ENCODE measurements at places on chromosomes 2 and 18.
A peak's percentile ranks its signal among the peaks of the same experiment; 100 is the strongest.

GRCh38 chr2:177169810-177170514, 42.6 kb upstream of the HNRNPA3 start:
- DNase-seq = peak; percentile 90

DNA sequence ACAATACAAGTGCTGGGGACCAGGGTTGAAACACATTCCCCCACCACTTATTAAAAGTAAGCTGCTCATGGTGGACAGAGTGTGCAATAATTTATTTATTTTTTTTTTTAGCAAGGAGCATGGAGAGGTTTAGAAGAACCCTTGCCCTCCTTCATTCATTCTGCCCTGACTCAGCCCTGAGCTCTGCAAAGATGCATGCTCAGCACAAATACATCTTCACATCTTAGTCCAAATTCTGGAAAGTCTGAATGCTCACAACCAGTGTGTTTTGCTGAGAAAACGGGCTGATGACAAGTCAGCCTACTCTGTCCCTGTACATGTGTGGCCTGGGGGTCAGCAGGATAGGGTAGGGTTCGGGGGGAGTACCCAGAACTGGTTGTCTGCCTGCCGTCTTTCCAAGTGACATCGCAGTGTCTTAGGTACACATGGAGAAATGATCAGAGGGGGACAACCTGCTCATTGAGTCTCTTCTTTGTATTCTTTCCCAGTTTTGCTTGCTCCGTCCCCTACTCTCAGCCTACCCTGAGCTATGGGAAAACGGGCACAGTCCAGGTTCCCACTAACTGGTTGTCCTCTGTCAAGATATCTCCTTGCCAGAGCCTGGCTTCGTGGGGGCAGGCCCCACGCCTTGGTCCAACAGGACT, 76.4 kb downstream of the ADD2 start:
- no peak for DNase-seq

GRCh38 chr2:88210132-88211002, 40.2 kb downstream of the THNSL2 start:
- DNase-seq = no peak

- DNase-seq = peak; percentile 52
Measured at GRCh38 chr2:207341112-207341750, 175.5 kb upstream of the KLF7 start.

GRCh38 chr2:26462100-26462499, 15.8 kb downstream of the OTOF start:
- no peak for DNase-seq

GRCh38 chr2:150495993-150496627, 8.6 kb upstream of the RND3 start:
- no peak for DNase-seq

DNA sequence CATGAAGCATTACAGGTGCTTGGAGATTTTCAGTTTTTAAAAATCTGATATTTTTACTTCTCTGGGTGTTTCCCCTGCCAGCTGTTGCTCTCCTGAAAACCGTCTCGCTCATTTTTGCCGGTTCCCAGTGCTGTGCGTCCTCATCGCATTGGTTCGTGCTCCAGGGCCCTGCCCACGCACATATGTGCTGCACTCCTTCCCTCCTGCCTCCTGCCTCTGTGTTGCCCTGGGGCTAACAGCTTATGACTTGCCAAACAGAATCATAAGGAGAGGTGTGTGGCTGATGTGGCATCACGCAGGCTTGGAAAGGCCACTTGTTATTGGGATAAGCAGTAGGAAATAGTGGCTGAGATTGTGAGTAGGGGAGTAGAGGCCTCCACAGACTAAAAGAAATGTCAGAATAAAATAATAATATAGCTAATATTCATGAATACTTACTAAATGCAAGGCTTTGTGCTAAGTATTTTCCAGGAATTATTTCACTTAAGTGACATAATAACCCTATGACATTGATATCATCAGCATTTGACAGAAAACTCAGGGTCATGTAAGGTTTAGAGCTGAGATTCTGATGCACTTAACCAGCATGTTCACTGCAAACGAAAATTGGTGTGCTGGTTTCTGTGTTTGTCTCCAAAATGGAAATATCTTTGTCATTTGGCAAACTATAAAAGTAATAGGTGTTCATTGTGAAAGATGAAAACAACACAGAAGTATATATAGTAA, 53.5 kb downstream of the SLC4A1AP start:
- DNase-seq = no peak

- DNase-seq = no peak
Measured at GRCh38 chr2:58006256-58006951, 40.2 kb upstream of the VRK2 start.

DNA sequence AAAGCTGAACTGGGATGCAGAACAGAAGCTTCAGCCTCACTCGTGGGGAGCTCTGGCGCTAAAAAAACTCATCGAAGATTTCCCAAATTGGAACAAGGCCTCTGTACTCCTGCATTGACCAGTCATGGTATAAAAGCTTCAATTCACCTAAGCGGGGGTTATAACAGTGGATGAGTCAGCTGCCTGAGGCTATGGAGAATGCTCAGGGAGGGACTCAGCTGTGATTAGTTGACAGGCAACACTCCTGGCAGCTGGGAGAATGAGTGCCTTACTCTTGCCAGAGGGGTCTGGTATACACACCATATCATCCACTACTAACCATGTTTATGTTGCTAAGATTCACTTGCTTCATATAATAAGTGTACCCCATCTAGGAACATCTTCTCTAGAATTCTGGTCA, 350.6 kb upstream of the VRK2 start:
- peak; percentile 74 for DNase-seq

GRCh38 chr2:121696410-121696930, 40.2 kb downstream of the NIFK start:
- no peak for DNase-seq

DNA sequence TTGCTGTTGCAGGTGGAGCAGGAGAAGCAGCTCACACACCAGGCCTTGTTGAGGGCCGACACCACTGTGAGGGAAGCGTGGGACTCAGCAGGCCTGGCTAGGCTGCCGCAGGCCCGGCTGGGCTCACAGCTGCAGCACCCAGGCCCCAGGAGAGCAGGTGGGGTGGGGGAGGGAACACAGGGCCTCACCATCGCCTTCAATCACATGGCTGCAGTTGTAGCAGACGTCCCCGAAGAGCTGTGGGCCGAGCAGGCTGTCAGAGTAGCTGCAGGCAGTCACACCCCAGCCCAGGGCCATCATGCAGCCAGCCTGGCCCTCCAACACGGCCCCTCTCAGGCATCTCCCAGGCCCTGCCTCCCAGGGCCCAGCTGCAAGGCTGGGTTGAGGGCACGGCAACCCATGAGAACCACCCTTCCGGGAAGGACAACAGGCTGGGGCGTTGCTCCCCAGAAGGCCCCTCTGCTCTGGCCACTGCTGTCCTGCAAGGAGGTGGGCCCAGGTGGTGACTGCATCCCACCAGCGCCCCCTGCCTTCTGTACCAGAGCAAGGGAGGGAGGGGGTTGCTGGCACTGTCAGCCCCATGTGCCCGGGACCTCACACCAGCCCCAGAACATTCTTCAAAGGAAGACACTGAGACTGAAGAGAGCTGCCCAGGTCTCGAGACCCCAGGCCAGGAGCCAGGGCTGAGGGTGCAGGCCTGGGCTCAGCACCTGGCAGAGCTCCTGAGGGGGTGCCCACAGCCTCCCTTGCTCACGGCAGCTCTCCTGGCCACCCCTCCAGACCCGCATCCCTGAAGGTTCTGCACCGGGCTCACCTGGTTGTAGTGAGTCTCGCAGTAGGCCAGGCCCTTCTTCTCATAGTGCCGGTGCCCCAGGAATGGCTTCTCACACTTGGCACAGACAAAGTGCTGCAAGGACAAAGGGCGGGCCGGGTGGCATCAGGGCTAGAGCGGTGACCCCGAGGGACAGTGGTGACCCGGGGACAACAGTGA, 5.6 kb upstream of the GPR17 start:
- DNase-seq = peak; percentile 30

- DNase-seq = no peak
Measured at GRCh38 chr2:200637901-200638300, 52.1 kb downstream of the AOX1 start.

DNA sequence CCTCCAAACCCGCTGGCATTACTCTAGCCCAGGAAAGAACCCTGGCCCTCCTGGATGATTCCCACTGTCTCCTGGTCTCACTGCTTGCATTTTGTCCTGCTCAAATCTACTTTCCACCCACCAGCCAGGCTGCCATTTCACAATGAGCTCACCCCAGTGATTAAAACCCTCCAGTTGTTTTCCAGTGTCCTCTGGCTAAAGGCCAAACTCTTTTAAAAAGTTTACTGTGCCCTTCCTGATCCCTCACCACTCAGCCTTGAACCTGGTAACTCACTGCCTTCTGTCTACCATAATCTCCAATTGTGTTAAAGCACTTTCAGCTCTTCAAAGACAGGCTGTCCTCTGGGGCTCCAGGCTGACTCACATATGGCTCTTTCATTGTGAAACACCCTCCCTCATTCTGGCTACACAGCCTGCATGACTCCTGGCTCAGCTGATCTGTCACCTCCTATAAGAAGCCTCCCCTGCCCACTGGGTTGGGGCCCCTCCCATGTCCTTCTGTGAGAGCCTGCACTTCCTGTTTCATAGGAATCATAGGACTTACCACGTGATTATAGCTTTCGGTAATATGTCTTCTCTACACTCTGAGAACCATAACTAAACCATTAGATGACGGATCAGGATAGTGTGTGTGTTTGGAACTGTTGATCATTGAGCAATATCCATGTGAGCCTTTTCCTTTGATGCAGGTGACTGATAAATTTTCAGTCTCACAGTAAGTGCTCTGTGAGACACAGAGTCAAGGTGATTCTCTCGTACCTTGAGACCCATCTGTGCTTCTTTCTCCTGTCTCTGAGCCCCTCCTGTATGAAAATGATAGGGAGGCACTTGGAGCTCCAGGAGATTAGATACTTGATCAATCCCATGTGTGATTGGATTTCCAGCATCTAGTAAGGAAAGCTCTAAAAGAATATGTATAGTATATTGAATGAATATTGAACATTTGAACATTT, 590.8 kb upstream of the ID2 start:
- no peak for DNase-seq

DNA sequence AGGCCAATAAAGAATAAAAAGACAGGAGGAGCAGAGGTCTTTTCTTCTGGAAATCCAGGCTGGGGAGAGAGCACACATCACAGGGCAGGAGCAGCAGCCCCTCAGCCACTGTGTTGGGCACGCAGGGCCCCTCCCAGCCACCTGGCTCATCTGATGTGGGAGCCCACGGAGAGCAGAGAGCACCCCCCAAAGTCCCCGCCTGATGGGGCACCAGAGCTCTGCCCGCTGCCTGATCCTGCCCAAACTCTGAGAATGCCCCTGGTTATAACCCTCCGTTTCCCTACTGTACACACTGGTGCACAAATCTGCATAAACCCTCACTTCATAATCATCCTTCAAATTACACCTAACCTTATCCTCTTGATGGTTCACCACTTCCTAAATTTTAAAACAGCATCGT, 111.3 kb downstream of the HDAC4 start:
- DNase-seq = no peak

- DNase-seq = no peak
Measured at GRCh38 chr2:138113871-138114525, 149.7 kb downstream of the HNMT start.

- DNase-seq = no peak
Measured at GRCh38 chr2:205539603-205540002, 142.7 kb upstream of the NRP2 start.

GRCh38 chr2:84472856-84473565, 13.9 kb upstream of the SUCLG1 start:
- no peak for DNase-seq

DNA sequence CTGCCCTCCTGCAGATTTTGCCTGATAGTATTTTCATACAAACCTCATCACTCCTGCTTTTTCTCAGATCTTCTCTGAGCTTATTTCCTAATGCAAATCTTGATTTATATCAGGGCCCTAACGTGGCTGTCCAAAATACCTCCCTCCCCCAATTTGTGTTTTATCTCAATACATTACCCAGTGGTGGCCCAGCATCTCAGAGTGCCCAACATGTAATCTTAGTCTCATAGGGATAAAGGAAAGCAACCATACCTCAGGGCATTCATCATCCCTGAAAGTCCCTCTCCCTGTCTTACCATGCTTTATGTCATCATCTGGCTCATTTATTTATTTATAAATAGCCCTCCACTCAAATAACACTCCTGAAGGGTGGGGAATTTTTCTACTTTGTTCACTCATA, 135.3 kb downstream of the SLC8A1 start:
- DNase-seq = no peak

- no peak for DNase-seq
Measured at GRCh38 chr2:9300214-9300613, 93.6 kb downstream of the ASAP2 start.

DNA sequence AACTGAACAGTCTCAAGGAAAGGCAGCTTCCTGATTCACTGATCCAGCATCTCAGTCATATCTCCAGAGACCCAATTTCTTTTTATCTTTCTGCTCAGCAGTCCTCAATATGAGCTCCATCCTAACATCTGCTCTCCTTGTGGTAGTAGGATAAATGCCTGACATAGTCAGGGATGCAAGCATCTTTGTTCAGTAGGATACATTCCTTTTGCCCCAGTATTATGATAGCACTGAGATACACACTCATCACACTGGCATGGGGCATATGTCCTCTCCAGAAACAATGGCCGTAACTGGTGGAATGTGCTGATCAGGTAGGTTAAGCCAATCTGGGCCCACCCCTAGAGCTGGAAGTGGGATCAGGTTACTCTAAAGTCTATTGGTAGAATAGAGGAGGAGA, 207.2 kb downstream of the ETAA1 start:
- no peak for DNase-seq

- DNase-seq = no peak
Measured at GRCh38 chr2:218858671-218859555, 692 bp upstream of the WNT6 start.

DNA sequence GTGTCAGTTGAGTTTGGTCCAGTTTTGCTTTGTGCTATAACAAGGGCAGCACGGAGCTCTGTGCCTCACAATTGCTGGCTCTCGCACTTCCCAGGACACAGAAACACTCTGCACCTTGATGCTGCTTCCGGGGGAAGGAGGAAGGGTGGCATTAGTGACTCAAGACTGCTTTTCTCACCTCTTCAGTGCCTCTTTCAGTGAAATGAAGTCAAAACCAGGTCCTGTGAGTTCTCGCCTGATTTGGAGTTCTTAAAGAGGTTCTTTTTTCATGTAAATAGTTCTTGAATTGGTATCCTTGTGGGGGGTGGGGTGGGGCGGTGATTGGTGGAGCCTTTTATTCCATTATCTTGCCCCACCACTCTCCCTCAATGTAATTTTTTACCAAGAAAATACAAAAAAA, 91.5 kb upstream of the MYT1L start:
- no peak for DNase-seq

- peak; percentile 87 for DNase-seq
Measured at GRCh38 chr18:33231474-33232317, 208.8 kb downstream of the CCDC178 start.
